ENCODE measurements at places on chromosomes 1 and 21. TPM values are rescaled to one million over a fixed set of nuclear protein-coding genes. Genes with fewer than 3 reads are reported as not detected.

- no peak for DNase-seq
These were observed 1.0 kb upstream of the KAZN start for GRCh38 chr1:14597343-14598006.

GRCh38 chr1:245771511-245772281 lies 616.9 kb downstream of the KIF26B start:
- no peak for DNase-seq

GRCh38 chr21:45632637-45633251 lies 10.8 kb upstream of the PCBP3 start:
- DNase-seq, result no peak

DNA sequence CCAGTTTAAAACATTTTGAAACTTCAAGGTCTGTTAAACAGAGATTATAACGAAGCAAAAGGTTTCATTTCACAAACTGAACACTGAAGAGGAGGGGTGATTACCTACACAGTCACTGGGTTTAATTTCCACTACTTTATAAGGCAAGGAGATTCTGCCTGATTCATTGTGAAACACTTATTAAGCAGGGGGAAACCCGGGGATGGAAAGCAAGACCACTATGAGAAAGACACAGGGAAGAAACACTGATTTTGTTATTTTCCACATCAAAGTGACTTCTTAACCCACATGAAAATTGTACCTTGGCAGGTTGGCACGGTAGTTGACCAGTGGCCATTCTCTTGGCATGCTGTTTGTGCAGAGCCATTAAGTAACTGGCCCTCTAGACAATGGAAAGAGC lies 8.1 kb upstream of the F5 start:
- DNase-seq, result no peak

GRCh38 chr1:2543543-2544092 lies 12.6 kb upstream of the TNFRSF14 start:
- DNase-seq, result no peak

DNA sequence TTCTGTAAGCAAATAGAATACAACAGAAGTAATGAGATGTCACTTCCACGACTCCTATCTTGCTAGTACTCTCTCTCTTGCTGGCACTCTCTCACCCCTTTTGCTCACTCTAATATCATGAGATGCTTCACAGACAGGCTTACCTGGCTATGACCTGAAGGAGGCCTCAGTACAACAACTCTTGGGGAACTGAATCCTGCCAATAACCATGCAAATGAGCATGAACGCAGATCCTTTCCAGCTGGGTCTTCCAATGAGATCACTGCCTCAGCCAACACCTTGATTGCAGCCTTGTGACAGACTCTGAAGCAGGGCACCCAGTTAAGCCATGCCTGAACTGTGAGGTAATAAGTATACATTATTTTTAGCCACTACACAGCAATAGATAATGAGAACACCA lies 53.1 kb upstream of the ADAR start:
- no peak for DNase-seq

The S100A1 gene
- total RNA-seq, result not detected

The CLDN17 gene
- not detected for total RNA-seq

DNA sequence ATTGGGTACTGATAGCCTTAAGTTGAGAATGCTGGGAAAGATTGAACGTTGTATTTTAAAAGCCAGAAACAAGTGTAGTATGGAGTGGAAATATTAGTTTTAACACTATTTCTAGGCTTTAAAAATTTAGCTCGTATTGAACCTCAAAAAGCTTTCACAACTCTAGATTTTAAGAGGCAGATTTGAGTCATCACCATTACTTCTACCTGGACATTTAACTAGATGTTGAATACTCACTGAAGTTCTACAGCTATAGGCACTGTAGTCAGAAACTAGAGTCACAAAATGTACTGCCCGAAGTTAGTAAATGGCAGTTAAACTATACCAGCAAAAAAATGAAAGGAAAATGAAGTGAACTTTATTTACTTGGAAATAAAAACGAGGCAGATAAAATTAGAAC lies 96.5 kb downstream of the NEK7 start:
- DNase-seq, result no peak

GRCh38 chr1:222769971-222770620 lies 33.1 kb downstream of the FAM177B start:
- DNase-seq, result no peak

DNA sequence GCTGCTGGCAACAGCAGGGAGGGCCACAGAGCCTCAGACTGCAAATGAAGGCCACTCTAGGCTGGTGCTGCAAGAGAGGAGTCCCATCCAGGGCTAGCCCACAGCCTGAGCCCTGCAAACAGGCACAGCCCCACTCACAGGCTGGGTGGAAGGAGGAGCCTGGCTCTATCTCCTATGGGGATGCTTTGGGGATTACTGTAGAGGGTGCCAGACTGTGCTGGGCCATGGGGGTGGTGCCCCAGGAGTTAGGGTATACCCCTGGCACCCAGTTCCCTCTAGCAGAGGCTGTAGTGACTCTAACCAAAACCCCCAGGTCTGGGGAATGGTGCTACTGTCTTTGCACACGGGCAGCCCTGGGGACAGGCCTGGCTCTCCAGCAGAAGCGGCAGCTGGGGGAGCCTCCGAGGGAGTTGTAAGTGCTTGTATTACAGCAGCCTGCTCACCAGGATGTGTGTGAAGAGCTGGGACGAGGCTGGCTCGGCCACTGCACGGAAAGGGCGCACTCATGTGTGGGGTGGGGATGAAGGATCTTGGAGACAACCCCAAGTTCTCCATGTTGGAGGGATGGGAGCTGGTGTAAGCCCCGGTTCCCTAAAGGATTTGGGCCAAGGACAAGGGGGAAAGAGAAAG lies 23.4 kb upstream of the EVA1B start:
- no peak for DNase-seq

DNA sequence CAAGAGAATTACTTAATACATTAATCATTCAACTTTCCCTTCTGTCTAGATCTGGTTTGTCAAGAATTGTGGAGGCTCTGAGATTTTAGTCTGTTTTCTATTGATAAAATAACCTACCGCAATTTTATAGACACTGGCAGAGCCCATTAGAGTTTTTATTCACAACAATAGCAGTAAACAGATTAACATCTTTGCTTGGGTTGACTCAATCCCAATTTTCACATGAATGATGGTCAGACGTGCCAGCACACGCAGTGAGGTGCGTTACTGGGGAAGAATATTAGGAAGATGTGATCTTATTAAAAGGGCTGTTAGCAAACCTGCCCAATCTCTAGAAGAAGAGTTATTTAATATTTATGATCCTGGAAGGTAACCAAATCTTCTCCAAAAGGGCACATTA lies 736.6 kb downstream of the MRPL39 start:
- no peak for DNase-seq

The CFAP74 gene
- 0.93 TPM for total RNA-seq

GRCh38 chr1:21924503-21925005 lies 12.6 kb downstream of the HSPG2 start:
- DNase-seq, result no peak

The PROX1 gene
- 73.9 TPM for total RNA-seq

- no peak for DNase-seq
These were observed 68.3 kb upstream of the BCAR3 start for GRCh38 chr1:93749894-93750301.

- DNase-seq, result no peak
These were observed 97.4 kb downstream of the MRPL39 start for GRCh38 chr21:25509862-25510261.

The SPRR1A gene
- total RNA-seq, result not detected

Data from progenitor cell of endocrine pancreas (in vitro differentiated cells).